ENCODE measurements at places on chromosomes 6 and 20.
A peak's percentile ranks its signal among the peaks of the same experiment; 100 is the strongest.

DNA sequence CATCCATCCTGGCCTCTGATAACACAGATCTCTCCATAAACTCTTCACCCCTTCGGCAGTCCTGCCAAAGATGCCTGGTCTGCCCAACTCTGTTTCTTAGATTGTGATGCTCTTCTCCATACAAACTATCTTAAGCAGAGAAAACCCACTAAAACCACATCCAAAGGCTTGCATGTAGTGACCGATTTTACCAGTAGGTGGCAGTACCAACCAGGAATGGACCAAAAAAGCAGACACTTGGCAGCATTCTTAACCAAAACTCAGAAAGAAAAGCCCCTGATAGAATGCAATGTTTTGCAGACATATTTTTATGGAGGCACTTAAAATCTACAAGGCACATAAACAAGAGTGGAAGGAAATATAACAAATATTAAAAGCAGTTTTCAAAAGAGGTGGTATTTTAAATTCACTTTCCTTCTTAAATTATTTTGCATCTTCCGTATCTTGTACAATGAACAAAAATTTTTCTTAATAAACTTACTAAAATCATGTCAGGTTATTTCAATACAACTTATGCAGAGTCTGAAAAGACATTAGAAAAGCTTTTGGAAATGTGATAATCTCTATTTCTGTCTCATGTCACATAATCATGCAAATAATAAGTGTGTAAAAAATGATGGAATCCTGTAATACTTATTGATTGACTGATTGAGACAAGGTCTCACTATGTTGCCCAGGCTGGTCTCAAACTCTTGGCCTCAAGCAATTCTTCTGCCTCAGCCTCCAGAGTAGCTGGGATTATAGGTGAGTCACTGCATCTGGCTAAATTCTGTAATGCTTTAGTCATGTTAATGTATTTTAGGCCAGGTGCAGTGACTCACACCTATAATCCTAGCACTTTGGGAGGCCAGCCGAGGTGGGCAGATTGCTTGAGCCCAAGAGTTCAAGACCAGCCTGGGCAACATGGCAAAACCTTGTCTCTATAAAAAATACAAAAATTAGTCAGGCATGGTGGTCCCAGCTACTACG, 29.4 kb downstream of the LRP11 start:
- peak; percentile 77 for DNase-seq

GRCh38 chr6:166277892-166278578, 30.2 kb downstream of the PRR18 start:
- no peak for DNase-seq

- DNase-seq, result no peak
Observed at GRCh38 chr20:47957135-47957534, 171.9 kb upstream of the SULF2 start.

GRCh38 chr6:41675176-41675775, 37.0 kb downstream of the MDFI start:
- DNase-seq, result no peak

DNA sequence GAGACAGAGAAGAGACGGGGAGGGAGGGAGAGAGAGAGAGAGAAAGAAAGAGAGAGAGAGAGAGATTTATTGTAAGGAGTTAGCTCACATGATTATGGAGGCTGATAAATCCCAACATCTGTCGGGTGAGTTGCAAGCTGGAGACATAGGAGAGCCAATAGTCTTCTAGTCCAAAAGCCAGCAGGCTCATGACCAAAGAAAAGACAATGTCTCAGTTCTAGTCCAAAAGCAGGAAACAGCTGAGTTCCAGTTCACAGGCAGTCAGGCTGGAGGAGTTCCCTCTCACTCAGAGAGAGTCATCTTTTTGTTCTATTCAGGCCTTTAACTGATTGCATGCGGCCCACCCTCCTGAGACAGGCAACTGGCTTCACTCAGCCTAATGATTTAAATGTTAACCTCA, 416.6 kb downstream of the PREX1 start:
- no peak for DNase-seq

GRCh38 chr6:54935739-54936138, 89.2 kb downstream of the FAM83B start:
- no peak for DNase-seq

- no peak for DNase-seq
Observed at GRCh38 chr20:18986895-18987580, 173.5 kb downstream of the SCP2D1 start.

- DNase-seq, result no peak
Observed at GRCh38 chr20:45823949-45824835, 2.9 kb downstream of the TNNC2 start.

- no peak for DNase-seq
Observed at GRCh38 chr6:170000071-170000843, 248.8 kb downstream of the ERMARD start.

- no peak for DNase-seq
Observed at GRCh38 chr20:5973172-5973571, 22.7 kb downstream of the MCM8 start.

GRCh38 chr6:41936073-41936837, 5.4 kb downstream of the CCND3 start:
- peak; percentile 98 for DNase-seq

DNA sequence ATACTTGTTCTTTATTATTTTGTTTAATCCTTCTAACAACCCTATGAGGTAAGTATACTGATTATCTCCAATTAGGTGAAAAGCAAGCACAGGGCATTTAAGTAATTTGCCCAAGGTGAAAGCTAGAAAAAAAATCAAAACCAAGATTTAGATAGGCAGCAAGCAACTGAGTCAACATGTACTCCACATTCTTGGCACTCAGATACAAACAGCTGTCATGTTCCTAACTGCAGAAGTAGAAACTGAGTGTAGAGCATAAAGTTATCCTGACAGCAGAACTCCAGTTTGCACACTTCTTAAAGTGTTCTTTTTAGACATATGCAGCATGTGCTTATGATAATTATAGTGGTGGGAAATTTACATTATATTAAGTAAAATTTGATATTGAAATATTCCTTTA, 278.1 kb downstream of the MEI4 start:
- no peak for DNase-seq

- DNase-seq, result no peak
Observed at GRCh38 chr6:122872311-122872710, 83.3 kb downstream of the SMPDL3A start.

GRCh38 chr6:53829698-53830221, 35.0 kb downstream of the LRRC1 start:
- DNase-seq, result no peak

DNA sequence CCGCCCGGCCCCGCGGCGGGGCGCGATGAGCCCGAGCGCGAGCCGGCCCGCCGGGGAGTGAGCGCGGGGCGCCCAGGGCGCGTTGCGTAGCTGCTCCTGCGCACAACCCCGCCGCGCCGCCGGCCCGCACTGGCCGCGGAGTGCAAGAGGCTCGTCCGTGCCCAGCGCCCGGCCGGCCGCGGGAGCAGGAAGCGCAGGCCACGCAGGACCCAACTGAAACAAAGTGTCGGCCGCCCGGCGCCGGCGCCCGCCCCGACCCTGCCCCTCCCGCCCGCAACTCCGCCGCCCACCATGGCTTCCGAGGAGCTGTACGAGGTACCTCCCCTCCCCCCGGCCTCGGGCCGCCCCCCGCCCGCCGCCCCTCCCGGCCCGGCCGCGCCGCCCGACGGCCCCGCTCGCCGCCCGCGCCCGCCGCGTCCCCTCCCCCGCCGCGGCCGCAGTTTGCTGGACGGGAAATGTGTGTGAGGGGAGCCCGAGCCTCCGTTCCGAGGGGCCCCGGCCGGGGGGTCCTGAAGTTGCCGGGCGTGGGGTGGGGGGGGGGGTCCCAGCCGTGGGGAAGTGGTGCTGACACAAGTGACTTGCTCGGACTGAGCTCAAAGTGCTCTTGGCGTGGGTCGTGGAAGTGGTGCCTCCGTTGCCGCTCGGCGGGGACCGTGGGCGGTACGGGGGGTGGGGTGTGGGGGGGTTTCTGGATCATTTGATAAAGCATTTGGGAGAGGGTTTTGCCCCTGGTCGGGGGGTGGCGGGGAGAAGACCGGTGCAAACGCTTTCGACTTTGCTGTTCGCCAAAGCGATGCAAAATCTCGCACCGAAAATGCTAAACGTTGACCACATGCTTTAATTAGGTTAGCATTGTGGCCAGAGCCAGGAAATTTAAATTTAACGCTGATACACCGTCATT, 539 bp downstream of the CDYL start:
- no peak for DNase-seq

DNA sequence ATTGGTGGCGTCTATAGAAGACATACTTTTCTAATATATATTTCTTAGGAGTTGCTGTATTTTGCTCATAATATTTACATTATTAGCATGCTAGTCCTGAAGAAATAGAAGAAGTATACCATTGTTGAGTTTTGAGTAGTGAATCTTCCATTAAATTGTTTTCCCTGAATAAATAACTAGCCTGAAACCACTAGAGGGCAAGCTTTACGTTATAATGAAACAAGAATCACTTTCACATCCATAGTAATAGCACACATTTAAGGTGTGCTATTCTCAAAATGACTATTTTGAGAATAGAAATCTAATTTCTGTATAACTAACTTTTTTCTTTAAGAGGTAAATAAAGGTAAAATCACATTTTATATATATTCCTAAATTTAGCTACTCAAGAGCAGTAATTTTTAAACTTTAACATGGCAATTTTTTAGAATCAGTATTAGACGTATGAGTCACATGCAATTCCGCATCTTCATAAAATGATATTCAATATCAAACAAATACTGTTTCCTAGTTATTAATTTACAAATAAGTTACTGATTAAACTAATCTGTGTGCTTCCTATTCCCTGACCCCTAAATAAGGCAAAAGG, 213.2 kb upstream of the MANEA start:
- peak; percentile 54 for DNase-seq

DNA sequence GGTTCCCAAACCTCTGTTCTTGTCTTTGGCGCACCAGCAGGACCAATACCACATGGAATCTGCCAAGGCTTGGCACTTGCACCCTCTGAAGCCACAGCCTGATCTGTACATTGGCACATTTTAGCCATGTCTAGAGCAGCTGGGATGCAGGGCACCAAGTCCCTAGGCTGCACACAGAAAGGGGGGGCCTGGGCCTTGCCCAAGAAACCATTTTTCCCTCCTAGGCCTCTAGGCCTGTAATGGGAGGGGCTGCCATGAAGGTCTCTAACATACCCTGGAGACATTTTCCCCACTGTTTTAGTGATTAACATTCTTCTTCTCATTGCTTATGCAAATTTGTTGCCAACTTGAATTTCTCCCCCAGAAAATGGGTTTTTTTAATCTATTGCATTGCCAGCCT, 5.4 kb upstream of the FAM120B start:
- no peak for DNase-seq

Measured in Kasumi-1 (cell line).